Activated T-cell treated with anti-CD3 and anti-CD28 coated beads for 1 hour (primary cell): ENCODE measurements at places on chromosomes 1 and 21.

DNA sequence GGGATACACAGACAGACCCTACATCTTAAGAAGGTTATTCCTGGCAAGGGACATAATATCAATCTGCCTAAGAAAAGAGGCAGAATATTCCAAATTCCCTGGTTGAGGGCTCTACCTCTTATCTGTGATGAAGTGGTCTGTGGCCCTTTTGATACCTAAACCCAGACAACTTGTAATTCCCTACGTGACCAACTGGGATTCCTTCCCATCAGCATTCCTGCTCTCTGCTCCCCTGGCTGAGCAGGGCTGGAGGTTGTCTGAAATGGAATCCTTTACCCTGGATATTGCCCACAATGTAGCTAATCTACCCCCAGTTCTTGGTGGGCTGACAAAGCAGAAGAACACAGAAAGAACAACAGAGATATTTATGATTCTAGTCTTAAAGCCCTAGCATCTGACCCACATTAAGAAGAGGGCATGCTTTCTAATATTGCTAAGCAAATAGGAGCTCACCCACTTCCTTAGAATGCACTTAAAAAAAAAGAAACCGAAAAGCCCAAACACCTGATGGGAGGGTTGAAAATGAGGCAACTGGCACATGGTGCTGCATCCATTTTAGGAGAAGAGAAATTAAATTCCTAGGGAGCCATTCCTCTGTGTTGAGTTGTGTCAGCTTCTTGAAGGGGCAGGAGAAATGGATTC is 36.8 kb downstream of the GADD45A start:
- no peak for DNase-seq

- DNase-seq: no peak
Measured at GRCh38 chr1:226599636-226600238, 51.2 kb downstream of the STUM start.

- no peak for DNase-seq
Measured at GRCh38 chr1:30005972-30006619, 717.3 kb downstream of the MATN1 start.

DNA sequence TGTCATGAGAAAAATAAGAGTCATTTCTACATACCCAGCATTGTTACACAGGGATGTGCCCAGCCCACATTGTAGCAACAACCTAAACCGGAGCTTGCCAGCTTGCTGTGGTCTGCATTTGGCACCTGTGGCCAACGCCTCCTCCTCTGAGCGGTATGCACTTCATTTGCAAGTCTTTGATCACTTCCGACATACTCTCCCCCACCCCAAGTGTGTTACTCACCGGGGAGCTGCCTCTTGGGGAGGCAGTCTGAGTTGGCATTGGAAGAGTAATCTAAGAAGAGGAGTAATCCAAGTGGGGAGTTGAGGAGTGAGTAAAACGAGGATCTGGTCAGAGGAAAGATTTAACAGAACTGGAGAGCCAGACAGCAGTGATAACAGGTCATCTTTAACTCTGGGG is 3.8 kb downstream of the BCL9 start:
- peak; percentile 67 for DNase-seq

GRCh38 chr1:60169206-60169605 is 95.6 kb upstream of the C1orf87 start:
- no peak for DNase-seq

GRCh38 chr1:147168626-147169058 is 3.6 kb downstream of the PRKAB2 start:
- no peak for DNase-seq

GRCh38 chr1:49298304-49298703 is 521.6 kb upstream of the BEND5 start:
- DNase-seq: no peak

GRCh38 chr1:37763791-37764413 is 1.0 kb downstream of the EPHA10 start:
- DNase-seq: no peak

DNA sequence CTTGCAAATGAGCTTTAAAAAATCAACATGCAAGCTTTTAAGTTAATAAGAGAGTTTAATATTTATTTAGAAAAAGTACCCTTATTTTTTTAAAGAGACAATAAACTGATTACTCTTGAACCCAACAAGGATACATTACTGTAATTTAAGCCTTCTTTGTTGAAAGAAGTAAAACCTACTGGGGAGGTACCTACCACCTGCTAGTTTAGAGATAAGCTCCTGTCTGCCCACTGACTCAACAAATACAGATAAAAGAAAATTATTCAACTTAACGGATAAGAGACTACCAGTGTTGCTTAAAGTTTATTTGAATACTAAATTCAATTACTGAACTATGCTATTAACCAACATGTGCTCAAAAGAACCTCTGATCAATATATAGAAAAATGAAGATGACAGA is 23.1 kb downstream of the USP24 start:
- no peak for DNase-seq

- DNase-seq: no peak
Measured at GRCh38 chr21:36456729-36457414, 23.1 kb downstream of the CLDN14 start.
